Nucleus accumbens (tissue), 56 donors: ENCODE measurements at places on chromosomes 3 and 15.

DNA sequence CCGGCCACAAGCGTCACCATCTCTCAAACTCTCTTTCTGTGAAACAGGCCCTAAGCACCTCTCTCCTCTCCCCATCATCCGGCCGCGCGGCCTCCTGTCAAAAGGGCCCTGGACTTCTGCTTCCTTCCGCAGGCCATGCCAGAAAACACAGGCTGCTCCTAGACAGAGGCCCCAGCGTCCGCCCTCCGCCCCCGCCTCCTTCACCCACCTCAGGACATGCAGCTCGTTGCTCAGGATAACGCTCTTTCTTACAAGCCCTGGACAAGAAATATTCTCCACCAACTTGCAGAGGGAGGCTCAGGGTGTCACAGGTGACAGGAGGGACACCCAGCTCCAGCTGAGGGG lies 212.0 kb downstream of the XXYLT1 start:
- no peak for DNase-seq

DNA sequence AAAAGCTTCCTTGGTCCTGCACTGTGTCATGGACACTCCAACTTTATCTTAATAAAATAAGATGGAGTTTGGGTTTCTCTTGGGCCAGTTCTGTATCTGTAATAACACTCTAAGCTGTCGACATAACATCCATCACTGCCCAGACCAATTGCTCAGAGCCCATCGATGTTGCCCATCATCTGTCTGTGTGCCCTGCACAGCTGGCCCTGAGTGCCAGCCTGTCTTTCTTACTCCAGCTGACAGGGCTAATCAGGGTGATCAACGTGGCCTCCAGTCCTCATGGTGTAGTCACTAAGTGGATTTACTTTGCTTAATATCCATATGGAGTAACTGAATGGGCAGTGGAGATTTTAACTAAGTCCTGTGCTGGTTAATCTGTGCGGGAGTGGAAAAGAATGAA lies 419.8 kb upstream of the TPM1 start:
- no peak for DNase-seq

DNA sequence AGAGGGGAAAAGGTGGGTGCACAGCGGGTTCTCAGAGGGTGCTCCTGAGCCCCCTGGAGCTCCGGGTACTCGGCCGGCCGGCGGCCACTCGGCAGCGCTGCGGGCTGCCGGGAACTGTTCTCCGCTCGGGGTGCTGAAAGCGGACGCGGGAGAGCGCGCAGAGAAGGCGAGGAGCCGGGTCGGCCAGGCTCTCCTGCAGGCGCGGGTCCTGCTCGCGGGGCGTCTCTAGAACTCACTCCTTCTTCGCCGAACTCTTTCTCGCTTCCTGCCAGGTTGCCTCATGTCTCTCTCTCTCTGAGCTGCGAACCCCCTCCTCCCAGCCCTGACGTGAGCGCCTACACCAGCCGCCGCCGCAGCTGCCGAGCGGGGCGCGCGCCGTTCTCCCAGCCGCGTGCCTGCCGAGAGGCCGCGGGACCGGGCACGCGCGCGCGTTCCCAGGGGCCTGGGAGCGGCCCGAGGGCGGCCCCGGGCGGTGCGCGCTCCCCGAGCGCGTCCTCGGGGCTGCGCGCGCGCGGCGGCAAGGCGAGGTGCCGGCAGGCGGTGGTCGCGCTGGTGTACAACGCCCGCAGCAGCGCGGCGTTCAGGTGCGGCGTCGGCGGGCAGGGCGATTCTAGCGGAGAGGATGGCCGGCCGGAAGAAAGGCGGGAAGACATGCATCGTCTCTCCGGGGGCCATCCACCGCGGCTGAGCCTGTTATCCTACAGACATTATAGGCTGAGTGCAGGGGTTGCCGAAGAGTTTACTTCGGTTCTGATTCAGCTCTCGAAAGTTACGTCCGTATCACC lies at the start of gene PEX5L:
Gene PEX5L (minus strand): TSS at position 267 of the 785 bp plus-strand sequence. CDS start 338 bp downstream, outside the sequence.
- peak; percentile 65 for DNase-seq

- no peak for DNase-seq
These were observed 77.8 kb upstream of the VGLL4 start for GRCh38 chr3:11721479-11721878.

DNA sequence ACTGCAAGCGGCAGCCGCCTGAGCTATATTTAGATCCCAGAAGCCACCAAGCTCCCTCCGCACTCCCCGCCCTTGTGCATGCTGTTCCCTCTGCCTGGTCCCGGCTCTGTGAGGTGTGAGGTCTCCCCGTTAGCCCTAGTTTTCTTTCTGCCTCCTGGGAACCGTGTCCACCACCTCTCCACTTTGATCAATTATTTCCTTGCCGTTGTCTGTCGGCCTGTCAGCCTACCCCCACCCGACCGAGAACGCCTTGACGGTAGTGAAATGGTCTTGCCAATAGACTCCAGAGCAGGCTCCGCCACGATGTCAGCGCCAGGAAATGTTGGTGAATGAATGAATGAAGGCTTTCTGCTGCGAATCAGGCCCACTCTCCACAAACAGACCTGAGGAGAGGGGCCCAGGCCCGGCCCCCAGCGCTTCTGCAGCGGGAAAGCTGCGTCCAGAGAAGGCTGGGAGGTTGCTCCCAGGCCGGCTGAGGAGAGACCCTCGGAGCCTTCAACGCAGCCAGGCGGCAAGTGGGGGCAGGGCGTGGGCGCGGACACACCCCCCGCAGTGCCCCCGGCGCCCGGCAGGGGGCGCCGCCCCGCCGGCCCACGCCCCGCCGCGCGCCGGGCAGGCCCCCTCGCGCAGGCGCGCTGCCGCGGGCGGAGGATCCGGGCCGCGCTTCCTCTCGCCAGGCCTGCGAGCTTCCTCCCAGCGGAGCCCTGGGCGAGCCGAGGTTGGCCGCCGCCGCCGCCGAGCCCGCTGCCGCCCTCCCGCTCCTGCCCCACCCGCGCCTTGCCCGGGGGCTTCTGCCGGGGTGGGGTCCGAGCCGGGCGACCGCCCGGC lies at the start of gene CSK:
Gene CSK (plus strand): TSS at position 650 of the 828 bp plus-strand sequence. CDS start 16,218 bp downstream, outside the sequence.
- peak; percentile 56 for DNase-seq

DNA sequence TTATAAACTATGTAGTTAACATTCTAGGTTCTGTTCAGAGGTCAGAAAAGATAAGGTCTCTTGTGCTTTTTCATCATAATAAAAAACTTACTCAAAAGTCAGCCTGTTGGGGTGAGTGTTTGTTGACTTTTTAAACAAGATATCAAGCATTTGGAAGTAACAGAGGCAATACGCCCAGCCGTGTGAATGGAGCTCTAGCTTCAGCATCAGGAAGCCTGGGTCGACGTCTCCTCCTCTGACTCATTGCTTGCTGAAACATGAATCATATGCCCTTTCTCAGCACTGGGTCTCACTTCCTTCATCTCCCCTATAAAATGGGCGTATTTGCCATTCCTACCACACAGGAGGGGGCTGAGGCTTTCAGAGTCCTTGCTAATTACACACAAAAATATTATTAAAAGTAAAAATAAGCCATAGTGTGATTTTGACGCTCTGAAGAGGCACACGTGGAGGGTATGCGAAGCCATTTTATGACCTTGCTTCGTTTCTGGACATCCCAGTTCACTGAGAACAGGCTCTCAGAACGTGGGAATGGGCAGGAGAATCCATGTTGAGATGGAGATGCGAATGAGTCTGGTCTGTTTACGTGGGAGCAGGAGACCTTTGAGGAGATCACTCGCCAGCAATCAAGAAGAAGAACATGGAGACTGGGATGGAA lies 220.8 kb upstream of the TPRG1 start:
- no peak for DNase-seq
